WTC11 (cell line): ENCODE measurements at places on chromosomes 12 and 14. TPM values are rescaled to one million over a fixed set of nuclear protein-coding genes. Genes with fewer than 3 reads are reported as not detected.

The BIN2 gene
- 0.14 to 0.44 TPM (median 0.20 TPM) in 3 replicates for total RNA-seq

The HIGD1C gene
- total RNA-seq: not detected in 3 replicates

The WNT1 gene
- not detected in 3 replicates for total RNA-seq

The CCDC38 gene
- 0.07 TPM in 1 of 3 replicates, not detected in the others for total RNA-seq

The RACGAP1 gene
- 76.6 to 87.7 TPM (median 77.3 TPM) in 3 replicates for total RNA-seq

The TMEM30B gene
- 17.2 to 18.0 TPM (median 17.8 TPM) in 3 replicates for total RNA-seq

The ATL1 gene
- 3.4 to 3.7 TPM (median 3.5 TPM) in 3 replicates for total RNA-seq

The LHX5 gene
- 1.5 to 3.0 TPM (median 1.6 TPM) in 3 replicates for total RNA-seq

- DNase-seq: no peak
- no peak overlapping the region for H3K27ac ChIP-seq
- peaks cover 26% of the 10 kb centered on the region for H3K4me1 ChIP-seq
- no peaks in the 10 kb centered on the region; the same call in 1 of the 2 replicates for H3K27me3 ChIP-seq
Observed at GRCh38 chr14:76832503-76832988, 6.3 kb downstream of the LRRC74A start.

DNA sequence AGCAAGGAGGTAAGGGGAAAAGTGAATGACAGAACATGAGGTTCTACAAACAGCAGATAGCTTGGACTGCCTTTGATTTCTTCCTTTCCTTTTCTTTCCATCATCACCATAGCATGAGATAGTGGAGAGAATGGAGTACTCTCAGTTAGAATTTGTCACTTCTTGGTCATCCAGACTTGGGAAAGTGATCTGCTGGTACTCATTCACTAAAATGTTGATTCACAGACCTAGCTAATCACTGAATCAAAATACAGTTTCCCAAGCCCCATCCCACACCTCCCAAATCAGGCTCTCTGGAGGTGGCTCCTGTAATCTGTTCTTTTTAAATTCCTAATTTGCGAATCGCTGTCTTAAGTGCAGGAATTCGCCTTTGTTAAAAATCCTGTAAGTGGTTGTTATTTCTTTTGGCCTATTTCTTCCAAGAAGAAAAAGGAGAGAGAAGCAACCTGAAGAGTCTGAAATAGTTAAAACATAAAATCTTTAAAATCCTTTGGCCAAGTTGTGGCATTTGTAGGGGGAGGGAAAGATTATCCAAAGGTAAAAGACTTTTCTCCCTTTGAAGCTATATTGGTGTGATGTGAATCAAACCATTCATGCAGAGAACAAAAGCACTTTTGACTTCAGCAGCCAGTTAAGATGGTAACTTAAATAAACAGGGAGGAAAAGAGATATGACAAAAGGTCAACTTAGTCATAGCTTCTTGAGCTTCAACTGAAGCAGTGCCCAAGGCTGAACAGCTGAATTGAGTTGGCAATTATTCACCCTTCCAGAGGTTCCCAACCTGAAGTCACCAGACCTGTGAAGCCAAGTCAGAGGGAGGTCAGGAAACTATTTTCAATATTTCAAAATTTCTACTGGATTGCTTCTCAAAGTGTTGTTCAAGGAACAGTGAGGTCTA lies 255.1 kb upstream of the KRR1 start:
- peaks cover 51% of the 10 kb centered on the region for H3K4me1 ChIP-seq
- no peak overlapping the region for H3K4me3 ChIP-seq
- H3K27ac ChIP-seq: no peak overlapping the region
- H3K36me3 ChIP-seq: no peaks in the 10 kb centered on the region
- DNase-seq: no peak

DNA sequence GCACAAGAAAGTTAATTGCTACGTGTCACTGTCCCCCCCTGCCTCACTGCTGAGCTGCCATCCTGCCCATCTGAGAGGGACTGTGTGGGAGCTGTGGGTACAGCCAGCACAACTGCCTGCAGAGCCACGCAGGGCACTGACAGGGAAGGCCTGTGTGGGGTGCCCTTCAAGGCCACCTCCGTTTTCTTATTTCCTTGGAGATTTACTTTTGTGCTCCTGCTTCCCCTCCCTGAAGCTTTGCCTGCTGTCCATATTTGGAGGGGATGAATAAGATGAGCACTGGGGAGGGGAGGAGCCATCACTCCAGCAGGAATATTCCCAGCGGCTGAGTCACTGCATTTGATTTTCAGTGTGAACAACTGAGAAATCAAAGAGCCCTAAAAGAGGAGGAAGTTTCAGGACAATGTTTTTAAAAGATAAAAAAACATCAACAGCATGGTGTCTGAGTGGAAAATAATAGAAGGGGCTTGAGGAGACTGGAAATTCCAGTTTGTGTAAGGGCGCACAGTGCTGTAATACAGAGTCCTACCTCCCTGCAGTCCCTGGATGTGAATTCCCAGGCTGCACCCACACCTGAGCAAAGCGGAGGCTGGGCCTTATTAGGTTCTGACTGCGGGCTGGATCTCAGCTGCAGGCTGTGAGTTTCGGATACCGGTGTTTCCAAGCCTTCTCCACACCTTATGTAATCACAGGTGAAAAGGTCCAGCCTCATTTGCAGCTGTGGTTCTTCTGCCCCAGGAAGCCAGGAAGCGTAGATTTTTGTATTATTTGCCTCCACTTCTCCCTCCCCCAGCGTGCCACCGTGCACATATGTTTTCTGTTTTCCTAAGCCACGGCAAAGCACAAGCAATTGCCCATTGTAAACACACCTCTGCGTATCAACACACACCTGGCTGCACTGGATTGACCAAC lies 192.6 kb upstream of the BCL2L14 start:
- peak overlapping the region; percentile 58 for H3K27ac ChIP-seq
- peaks cover 28% of the 10 kb centered on the region for H3K4me1 ChIP-seq
- no peak for DNase-seq
- no peak overlapping the region for H3K4me3 ChIP-seq
- no peaks in the 10 kb centered on the region; the same call in 1 of the 2 replicates for H3K36me3 ChIP-seq

GRCh38 chr14:52342849-52343596 lies 28.9 kb downstream of the PTGER2 start:
- no peak overlapping the region for H3K4me3 ChIP-seq
- no peaks in the 10 kb centered on the region for H3K27me3 ChIP-seq
- peaks cover 5% of the 10 kb centered on the region for H3K4me1 ChIP-seq
- no peak overlapping the region for H3K27ac ChIP-seq
- no peaks in the 10 kb centered on the region for H3K36me3 ChIP-seq

DNA sequence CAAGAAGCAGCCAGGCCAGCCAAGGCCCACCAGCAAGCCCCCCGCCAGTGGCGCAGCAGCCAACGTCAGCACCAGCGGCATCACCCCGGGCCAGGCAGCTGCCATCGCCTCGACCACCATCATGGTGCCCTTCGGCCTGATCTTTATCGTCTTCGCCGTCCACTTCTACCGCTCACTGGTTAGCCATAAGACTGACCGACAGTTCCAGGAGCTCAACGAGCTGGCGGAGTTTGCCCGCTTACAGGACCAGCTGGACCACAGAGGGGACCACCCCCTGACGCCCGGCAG lies 15.0 kb downstream of the ORAI1 start:
- no peak for DNase-seq
- H3K36me3 ChIP-seq: peaks cover 13% of the 10 kb centered on the region; the same call in 1 of the 2 replicates
- no peak overlapping the region; the same call in 1 of the 2 replicates for H3K27ac ChIP-seq
- no peak overlapping the region for H3K4me3 ChIP-seq
- H3K4me1 ChIP-seq: peaks cover 13% of the 10 kb centered on the region

- no peaks in the 10 kb centered on the region for H3K4me1 ChIP-seq
- DNase-seq: no peak
- H3K36me3 ChIP-seq: no peaks in the 10 kb centered on the region
- H3K27ac ChIP-seq: no peak overlapping the region
- no peaks in the 10 kb centered on the region for H3K27me3 ChIP-seq
Observed at GRCh38 chr12:105949391-105949790, 189.4 kb downstream of the NUAK1 start.

- no peaks in the 10 kb centered on the region for H3K36me3 ChIP-seq
- H3K4me1 ChIP-seq: peaks cover 6% of the 10 kb centered on the region
- no peaks in the 10 kb centered on the region for H3K27me3 ChIP-seq
- H3K27ac ChIP-seq: no peak overlapping the region
- no peak for DNase-seq
- H3K4me3 ChIP-seq: no peak overlapping the region
Observed at GRCh38 chr14:24059841-24060388, 8.1 kb downstream of the CARMIL3 start.

DNA sequence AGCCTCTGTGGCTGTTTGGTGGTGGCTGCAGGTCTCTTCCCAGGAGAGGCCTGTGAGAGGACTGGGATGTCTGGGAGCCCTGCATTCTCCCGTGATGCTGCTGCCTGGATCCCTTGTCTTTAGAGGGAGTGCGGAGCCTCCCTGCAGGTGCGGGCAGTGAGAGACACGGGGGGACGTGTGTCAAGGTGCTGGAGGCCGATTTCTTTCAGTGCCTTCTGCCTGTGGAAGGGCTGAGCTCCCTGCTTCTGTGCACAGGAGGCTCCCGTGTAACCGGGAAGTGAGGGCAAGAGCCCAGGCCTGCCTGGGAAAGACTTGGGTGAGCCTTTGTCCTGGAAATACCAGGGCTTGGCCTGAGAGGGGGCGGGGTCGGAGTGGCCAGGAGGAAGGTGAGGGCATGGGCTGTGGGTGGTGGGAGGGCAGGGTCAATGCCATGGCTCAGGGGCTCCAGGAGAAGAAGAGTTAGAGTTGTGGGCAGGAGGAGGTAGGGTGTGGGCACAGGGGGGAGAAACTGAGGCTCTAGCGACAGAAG lies 372.2 kb downstream of the TMEM121 start:
- no peaks in the 10 kb centered on the region for H3K4me1 ChIP-seq
- DNase-seq: peak; percentile 2
- H3K36me3 ChIP-seq: peaks cover 47% of the 10 kb centered on the region
- no peaks in the 10 kb centered on the region; the same call in 1 of the 2 replicates for H3K27me3 ChIP-seq
- no peak overlapping the region for H3K27ac ChIP-seq

- peaks cover 3% of the 10 kb centered on the region; the same call in 1 of the 2 replicates for H3K36me3 ChIP-seq
- no peak for DNase-seq
- no peak overlapping the region for H3K4me3 ChIP-seq
- H3K4me1 ChIP-seq: peaks cover 58% of the 10 kb centered on the region
- peaks cover 3% of the 10 kb centered on the region; the same call in 1 of the 2 replicates for H3K27me3 ChIP-seq
Observed at GRCh38 chr12:76035045-76035444, 3.5 kb upstream of the PHLDA1 start.

DNA sequence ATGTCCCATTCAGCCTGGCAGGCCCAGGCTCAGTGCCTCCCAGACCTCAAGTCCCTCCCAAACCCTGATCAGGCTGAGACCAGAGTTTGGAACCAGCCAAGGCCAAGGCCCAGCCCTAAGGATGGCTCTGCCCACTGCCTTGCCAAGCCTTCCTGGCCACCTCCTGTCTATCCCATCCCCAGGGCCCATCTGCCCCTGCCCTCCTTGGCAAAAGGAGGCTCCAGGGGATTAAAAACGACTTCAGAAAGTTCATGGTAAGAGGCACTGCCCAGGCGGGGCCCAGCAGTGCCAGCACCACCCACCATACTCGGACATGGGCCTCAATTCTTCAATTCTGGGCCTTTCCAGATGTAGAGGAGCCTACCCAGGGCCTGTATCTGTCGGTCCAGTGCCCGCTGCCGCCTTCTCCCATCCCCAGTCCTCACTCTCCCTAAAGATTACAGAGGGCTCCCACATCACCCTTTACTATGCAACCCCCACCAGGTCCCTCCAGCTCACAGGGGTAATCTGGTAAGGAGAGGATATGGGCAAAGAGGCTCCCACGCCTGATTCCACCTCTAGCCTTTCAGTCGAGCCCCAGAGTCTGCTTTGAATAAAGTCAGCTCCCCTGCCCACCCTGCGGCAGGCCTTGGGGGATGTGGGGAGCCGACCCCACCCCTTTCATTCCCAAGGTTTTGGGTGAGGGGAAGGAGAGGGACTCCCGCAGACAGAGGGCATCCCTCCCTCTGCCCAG lies 932 bp downstream of the ADCY6 start:
- peaks cover 28% of the 10 kb centered on the region for H3K27me3 ChIP-seq
- no peaks in the 10 kb centered on the region for H3K36me3 ChIP-seq
- no peak overlapping the region for H3K27ac ChIP-seq
- peaks cover 24% of the 10 kb centered on the region for H3K4me1 ChIP-seq
- peak overlapping the region; percentile 94 for H3K4me3 ChIP-seq
- DNase-seq: no peak

DNA sequence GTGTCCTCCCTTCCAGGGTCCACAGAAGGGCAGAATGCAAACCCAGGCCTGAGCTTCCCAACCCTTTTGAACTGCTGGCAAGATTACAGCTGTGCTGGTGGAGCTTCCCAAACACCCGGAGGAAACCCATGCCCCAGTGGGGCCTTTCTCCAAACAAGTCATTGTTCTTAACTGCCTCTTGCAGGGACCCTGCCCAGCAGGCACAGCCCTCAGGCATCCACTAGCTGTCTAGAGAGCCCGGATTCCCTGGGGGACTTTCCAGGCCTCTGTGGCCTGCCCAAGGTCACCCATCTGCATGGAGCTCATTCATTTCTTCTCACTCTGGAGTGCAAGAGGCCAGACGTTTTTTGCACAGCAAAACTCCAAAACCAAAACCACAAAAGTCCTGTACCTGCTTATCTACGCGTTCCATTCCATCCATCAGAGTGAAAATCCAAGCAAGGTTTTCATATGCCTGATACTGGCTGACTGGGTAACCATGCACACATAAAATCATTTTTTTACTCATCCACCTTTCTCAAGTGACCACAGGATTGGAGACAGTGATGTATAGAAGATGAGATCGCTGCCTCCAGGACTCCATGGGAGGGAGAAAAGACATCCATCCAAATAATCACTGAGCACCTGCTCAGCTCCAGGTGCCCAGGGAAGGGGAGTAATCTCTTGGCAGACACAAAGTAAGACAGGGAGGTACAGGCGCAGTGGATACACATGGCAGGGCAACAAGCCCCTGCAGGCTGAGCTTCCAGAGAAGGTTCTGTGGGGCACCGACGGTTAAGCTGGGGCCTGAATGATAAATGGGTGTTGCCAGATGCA lies 17.2 kb upstream of the BDKRB2 start:
- H3K36me3 ChIP-seq: no peaks in the 10 kb centered on the region
- no peaks in the 10 kb centered on the region for H3K27me3 ChIP-seq
- H3K27ac ChIP-seq: no peak overlapping the region
- H3K4me3 ChIP-seq: no peak overlapping the region

- peak within 1 kb of the TSS; percentile 41; the same call in 1 of the 2 replicates for H3K27ac ChIP-seq
- peak; percentile 92 for DNase-seq
- H3K4me3 ChIP-seq: peak within 1 kb of the TSS; percentile 87
- H3K36me3 ChIP-seq: no peaks in the 10 kb centered on the region
- peaks cover 17% of the 10 kb centered on the region for H3K4me1 ChIP-seq
- H3K27me3 ChIP-seq: peaks cover 3% of the 10 kb centered on the region; the same call in 1 of the 2 replicates
Observed at GRCh38 chr12:40691913-40692764, at the start of gene CNTN1. TSS of gene CNTN1 (plus strand) at chr12:40692439.

DNA sequence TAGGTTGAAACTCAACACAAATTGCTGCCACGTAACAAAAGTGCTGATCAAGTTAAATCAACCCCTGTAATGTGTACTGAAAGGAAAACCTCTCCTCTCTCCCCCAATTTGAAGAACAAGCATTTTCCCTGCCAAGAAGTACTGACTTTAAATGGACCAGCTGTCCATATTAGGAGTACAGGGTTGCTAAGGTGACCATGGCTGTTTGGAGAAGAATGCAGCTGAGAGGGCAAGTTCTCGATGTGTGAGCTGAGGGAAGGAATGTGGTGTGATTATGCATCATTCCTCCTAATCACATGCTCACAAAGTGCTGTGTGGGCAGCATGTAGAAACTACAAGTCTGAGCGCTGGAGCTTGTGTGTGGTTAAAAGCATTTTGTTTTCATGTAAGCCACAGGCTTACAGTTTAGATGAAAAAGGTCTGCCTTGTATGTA lies 50.9 kb upstream of the CCT2 start:
- peaks cover 24% of the 10 kb centered on the region for H3K4me1 ChIP-seq
- 0 out of 2 replicates have a peak, but pooled peaks cover 3% of the 10 kb centered on the region for H3K36me3 ChIP-seq
- H3K27ac ChIP-seq: peak overlapping the region; percentile 98

- no peaks in the 10 kb centered on the region for H3K36me3 ChIP-seq
- H3K27ac ChIP-seq: no peak overlapping the region
- peaks cover 20% of the 10 kb centered on the region for H3K4me1 ChIP-seq
- H3K27me3 ChIP-seq: no peaks in the 10 kb centered on the region; the same call in 1 of the 2 replicates
Observed at GRCh38 chr14:94539181-94539580, 22.1 kb upstream of the SERPINA4 start.

- no peak overlapping the region for H3K4me3 ChIP-seq
- no peaks in the 10 kb centered on the region for H3K4me1 ChIP-seq
- no peak for DNase-seq
- H3K27me3 ChIP-seq: peaks cover 2% of the 10 kb centered on the region; the same call in 1 of the 2 replicates
- H3K27ac ChIP-seq: no peak overlapping the region
Observed at GRCh38 chr12:93186131-93186530, 191.6 kb upstream of the NUDT4 start.
